ENCODE measurements at places on chromosomes 16 and 17.

DNA sequence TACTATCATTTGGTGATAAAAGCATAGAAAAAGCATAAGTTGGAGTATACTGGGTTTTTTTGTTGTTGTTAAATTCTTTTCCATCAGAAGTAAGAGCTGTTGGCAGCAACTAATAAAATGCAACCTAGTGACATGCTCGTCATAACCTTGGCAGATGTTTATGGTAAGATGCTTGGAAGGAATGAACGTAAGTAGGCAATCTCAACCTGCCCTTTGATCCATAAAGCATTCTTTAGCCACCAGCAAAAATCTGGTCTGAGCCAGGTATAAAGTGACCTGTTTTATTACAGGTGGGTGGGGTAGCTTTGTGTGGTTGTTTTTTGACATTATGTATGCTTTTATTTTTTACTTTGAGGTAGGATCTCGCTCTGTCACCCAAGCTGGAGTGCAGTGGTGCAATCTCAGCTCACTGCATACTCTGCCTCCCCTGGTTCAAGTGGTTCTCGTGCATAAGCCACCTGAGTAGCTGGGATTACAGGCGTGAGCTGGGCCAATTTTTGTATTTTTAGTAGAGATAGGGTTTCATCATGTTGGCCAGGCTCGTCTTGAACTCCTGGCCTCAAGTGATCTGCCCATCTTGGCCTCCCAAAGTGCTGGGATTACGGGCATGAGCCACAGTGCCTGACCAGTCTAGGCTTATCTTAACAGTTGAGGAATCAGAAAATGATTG is 22.0 kb downstream of the WSB1 start:
- no peak for DNase-seq

GRCh38 chr17:77107506-77108433 is 33.0 kb upstream of the SEC14L1 start:
- no peak for DNase-seq

DNA sequence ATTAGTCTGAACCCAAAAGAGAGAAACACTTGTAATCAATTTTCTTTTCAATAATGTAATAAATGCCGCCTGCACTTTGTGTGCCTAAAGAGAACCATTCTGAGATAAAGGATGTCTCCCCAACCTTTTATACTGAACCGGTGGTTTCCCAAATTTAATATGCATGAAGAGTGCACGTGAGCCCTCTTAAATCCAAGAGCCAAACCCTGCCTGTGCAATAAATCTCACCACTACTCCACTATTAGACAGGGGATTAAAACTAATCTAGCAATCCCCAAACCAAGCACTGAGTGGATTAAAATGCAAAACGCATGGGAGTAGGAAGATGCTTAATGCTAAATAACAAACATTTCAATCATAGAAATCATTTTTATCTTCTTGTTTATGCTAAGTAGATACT is 351.0 kb upstream of the PSMD7 start:
- no peak for DNase-seq

- DNase-seq, result no peak
These were observed 126.6 kb downstream of the OR1D5 start for GRCh38 chr17:2936771-2937321.

DNA sequence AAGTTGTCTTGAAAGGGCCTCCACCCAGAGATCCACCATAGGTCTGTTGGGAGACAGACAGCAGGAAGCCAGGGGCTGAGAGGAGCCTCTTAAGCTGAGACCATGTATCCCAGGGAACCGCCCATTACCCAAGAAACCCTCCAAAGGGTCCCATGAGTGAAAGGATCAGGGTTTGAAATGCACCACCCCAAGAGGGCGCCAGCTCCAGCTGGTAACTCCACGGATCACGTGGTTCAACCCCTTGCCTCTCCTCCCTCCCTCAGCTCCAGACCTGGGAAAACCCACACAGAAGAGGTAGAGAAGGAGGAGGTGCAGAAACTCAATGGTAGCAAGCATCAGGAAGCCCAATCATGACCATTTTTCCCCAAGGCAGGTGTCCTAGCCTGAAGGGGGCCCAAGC is 148.7 kb downstream of the AIPL1 start:
- DNase-seq, result no peak

DNA sequence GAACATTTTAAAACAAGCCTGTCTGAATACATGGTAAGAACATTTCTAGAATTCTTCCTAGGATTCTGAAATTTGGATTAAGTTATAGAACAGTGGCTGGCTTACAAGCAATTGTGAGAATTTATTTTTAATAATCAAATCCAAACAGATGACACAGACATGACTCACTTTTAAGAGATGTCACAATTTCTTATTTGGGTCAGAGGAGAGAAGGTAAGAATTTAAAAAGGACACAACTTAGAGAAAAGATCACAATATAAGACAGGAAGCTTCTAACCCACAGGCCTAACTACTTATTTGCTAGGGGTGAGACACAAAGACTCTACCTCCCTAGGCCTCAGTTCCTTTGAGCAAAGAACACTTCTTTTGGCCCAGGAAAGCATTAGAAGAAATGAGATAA is 32.7 kb downstream of the ZZEF1 start:
- DNase-seq, result no peak

DNA sequence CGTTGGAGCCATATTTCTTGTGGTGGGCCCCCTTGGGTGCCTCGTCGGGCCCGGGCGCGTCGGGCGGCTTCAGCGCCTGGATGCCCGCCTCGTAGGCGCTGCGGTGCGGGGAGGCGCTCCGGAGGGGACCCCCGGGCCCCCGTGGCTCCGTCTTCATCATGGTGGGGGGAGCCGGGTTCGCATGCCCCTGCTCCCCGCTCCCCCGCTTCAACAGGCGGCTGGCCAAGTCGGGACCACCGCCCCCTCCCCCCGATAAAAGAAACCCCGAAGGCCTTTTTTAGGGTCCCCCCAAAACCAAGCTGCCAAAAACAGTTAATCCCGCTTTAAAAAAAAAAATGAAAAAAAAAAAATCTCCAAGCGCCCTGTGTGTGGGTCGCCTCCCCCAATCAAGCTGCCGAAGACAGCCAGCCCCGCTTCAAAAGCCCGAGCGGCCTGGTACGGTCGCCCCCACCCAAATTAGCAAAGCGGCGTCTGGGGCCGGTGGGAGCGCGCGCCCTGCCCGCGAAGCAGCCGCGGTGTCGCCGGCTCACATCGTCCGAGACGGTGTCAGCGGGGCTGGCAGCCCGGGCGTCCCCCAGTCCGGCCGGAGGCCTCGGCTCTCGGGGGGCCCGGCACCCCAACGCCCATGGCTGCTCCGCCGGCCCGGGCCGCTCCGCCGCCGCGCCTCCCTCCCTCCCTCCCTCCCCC is at the start of gene PPP1R9B:
PPP1R9B (minus strand) TSS at position 324 of the 687 bp plus-strand sequence; CDS start at position 160, 164 bp downstream.
- no peak for DNase-seq

DNA sequence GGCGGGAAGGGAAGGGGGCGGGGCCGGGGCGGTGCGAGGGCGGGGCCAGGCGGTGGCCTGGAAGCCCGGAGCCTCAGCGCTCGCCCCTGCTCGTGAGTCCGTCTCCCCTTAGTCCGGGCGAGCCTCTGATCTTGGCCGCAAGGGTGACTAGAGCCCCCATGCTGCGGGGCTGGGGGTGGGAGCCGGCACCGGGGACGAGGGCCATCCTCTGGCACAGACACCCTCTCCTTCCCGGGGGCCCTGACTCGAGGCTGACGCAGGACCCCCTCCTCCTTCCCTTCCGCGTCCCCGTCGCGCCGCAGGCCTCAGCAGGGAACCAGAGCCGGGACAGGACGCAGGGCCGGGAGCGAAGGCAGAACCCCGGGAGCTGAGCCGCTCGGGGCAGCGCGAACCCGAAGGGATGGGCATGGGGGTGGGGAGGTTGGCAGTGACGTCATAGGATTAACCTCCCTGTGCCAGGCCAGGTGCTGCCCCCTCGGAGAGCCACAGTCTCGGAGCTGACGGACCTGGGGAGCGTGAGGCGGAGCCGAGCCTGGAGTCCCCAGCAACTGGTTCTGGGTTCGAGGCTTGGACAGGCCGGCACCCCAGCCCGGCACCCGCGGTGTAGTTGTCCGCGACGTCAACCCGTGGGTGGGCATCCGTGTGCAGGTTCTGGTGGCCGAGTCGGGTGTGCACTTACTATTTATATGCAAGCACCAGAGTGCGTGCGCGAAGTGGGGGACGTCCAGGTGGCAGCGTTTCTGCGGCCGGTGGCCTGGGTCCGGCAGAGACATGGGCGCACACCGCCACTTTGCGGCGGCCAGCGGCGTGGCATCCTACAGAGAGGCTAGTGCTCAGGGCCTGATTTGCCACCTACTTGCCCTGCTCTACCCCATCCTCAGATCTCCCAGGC is 503 bp upstream of the PLCD3 start:
- peak; percentile 88 for DNase-seq

DNA sequence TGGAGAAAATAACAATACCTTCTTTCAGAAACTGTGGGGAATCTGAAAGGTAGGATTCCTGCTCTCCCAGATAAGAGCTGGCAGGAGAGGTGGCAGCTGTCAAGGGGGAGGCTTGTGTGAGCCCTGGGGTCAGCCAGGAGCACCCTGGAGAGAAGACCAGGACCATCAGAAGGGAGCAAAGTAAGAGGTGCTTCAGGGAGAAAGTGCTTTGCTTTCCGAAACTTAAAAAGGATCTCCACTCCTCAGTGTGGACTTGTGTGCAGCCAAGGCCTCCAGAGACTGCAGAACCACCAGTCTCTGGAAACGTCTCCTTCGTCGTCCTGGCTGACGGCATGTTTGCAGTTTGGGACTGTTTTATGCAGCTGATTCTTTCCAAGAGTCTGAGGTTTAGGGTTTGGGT is 13.7 kb upstream of the SOX9 start:
- DNase-seq, result no peak

DNA sequence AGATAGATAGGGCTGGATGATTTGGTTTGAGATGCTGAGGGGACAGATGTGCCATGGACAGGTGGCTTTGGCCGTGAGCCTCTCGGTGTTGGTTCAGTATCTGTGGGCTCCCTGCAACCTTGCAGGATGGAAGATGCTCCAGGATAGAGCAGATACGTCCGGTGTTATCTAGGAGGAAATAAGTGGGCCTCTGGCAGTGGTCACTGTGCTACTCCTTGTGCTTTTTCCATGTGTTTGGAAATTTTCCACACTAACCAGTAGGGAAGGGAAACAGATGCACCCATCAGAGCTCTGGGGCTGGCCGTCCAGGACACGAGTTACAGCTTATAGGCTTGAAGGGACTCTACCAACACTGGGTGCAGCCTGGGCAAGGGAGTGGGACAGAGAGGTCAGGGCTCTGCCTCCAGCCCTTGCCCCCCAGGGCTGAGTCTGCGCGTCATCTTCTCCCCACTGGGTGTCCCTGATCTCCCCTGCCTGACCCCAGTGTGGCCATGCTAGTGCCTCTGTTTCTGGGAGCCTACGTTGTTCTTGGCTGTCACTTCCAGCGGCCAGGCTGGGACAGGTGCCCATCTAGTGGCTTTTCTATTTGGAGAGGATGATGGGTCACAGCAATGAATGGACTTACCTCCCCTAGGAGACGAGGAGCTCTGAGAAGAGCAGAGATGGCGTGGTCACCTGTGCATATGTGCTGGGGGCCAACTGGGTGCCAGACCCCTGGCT is 166.9 kb downstream of the SEC14L1 start:
- no peak for DNase-seq

DNA sequence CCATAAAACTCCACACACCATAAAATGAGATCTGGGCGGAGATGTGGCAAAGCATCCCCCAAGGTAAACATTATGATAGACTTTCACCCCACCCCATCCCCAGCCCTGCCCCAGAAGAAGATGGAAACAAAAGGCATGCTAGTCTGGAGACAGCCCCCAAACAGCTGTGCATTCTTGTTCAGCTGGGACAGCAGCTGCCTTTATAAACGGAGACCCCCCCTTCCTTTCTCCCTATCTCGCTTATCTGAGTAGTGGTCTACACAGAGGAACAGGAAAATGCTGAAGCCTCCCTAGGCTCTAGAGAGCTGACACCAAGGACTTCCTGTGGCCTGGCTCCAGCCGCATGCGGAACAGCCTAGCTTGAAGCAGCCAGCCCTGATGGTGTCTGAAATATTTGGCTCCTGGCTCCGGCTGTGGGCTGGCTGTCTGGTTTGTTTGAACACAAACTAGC is 190.3 kb upstream of the ANKFN1 start:
- DNase-seq, result no peak

DNA sequence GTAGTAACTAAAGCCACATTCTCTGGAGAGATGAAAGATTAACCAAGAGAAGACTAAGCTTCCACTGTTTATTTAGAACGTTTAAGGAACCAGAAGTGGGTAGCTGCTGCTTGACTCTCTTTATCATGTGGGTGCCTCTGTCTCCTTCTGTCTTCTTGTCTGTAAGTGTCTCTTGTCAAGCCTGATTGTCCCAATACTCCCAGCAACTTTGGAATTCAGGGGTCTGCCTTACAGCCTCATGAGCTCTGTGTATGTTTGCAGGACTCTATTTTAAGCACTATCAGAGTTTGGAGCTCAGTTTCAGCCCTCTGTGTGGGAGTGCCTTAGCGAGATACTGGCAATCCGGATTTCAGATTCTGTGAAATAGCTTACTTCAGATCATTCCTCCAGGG is 29.3 kb upstream of the SPACA3 start:
- no peak for DNase-seq

- DNase-seq, result no peak
These were observed 27.8 kb upstream of the GHDC start for GRCh38 chr17:42221886-42222745.

DNA sequence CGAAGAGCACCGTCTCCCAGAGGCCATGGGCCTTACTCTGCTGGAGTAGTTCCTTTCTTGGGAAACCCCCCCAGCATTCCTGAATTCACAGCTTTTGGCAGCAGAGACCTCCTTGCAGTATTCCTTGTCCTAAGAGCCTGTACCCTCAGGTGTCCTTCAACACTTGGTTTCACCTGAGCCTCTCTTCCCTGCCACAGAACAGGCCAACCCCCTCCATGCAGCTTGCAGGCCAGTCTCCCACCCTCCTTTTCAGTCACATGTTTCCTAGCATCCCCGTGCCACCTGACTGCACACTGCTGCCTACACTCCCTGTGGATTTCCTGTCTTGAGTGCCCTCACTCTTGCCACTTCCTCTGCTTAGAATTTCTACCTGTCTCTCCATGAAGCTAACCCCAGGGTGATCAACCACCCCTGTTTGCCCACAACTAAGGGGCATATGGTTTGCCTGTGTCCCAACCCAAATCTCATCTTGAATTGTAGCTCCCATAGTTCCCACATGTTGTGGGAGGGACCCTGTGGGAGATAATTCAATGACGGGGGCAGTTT is 65.5 kb downstream of the DYNLRB2 start:
- no peak for DNase-seq

DNA sequence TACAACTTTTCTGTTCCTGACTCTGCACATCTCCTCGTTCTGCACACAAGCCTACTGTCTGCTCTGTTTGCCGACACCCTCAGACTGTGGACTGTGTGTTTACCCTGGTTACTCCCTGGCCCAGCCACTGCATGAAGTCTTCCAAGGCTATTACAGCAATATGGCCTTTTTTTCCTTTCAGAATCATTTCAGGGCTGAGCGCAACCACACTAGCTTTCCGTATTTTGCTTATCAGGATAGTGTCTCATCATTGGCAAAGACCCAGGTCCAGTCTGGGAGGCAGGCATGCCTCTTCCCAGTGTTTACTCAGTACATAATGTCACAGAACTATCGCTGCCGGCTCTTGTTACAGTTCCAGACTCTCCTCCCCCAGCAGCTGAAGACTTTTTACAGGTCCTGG is 10.1 kb downstream of the DNAH9 start:
- DNase-seq, result peak; percentile 61

GRCh38 chr17:60641810-60642220 is 35.8 kb upstream of the BCAS3 start:
- DNase-seq, result peak; percentile 44
